ENCODE measurements at places on chromosomes 7 and 10.

GRCh38 chr10:67539312-67539711 is 156.7 kb downstream of the CTNNA3 start:
- DNase-seq = no peak

DNA sequence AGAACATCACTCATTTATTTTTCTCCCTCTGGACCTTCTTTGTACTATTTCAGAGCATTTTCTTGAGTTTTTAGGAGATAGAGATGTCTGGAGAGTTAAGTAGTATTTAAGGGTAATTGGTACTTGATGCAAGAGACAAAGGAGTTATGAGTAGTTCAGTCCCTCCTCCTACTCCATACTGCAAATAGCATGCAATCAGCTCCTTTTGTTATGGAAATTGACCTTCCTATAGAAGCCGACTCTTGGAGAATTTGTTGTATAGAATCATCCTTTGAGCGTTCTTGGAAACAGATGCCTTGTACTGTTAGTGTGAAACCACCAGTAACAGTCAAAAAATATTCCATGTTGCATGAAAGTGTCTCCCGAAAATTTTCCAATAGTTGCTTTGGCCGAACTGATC is 428.2 kb upstream of the GALNT17 start:
- no peak for DNase-seq

- DNase-seq = no peak
Observed at GRCh38 chr10:100370714-100371481, 23.9 kb downstream of the SCD start.

- DNase-seq = peak; percentile 17
Observed at GRCh38 chr7:87564296-87564963, 36.3 kb downstream of the ABCB1 start.

DNA sequence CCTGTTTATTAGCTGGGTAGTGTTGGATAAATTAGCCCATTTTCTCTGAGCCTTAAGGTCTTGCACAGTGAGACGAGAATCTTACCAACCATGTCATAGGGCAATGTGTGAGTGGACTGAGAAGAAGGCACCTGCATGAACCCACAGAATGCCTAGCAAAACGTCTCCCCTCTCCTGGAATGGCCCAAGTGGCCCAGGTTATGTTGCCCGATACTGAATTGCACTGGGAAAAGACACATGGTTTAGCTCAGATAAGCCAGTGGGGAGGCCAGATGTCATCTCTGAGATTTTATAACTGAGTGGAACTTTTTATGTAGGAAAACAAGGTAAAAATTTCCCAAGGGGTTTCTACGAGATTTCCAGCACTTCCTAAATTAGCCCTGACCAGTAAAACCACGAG is 104.7 kb upstream of the IKZF1 start:
- DNase-seq = no peak

GRCh38 chr7:155809332-155809946 is 2.8 kb downstream of the SHH start:
- no peak for DNase-seq

- no peak for DNase-seq
Observed at GRCh38 chr10:116838143-116838725, 11.1 kb upstream of the ENO4 start.

GRCh38 chr7:48420206-48420605 is 248.9 kb downstream of the ABCA13 start:
- no peak for DNase-seq

DNA sequence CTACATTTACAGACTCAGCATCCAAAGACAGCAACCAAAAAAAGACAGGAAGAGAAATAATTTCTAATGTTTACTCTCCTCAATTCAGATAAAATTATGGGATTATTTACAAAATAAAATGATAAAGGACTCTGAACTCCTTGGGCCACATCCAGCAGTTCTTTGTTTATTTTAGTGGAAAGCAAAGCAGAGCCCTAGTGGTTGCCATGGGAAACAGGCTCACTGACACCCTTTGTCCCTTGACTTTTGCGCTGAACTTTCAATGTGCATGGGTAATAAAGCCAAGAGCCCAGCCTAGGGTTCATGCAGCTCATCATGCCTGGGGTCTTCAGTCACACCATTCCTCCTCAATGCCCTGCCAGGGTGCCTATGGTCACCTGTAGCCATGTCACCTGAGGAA is 442.6 kb upstream of the IGFBP3 start:
- DNase-seq = no peak

DNA sequence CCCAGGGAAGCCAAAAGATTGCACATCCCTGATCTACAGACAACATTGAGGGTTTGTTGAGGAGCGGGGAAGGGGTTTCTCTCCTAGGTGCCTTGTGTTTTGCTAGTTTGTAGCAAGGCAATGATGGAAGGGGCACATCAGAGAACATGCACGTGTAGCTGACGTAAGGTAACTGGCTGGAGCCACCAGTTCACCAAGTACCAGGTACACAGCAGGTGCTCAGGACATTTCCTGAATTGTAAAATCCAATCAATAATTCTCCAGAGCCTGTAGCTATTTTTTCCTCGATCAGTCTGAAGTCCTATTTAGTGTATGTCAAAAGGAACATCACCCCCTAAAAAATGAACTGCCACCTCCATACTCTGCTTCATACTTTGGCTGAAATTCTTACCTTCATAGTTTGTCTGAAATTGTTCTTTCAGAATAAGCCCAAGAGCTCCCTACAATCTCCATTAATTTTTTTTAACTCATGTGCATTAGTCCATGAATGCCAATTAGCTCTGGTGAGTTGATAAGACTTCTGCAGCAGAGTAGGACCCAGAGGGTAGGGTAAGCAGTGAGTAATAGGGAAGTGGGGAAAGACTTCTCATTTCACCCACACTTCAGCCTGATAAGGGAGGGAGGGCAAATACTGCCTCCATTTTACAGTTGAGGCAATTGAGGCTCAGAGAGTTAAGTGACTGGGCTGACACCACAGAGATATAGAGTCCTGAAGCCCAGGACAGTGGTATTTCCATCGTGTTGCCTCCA is 36.0 kb upstream of the SLC26A3 start:
- DNase-seq = no peak

All from NCI-H2081 (cell line).